ENCODE measurements at places on chromosomes 5 and 9.
A peak's percentile ranks its signal among the peaks of the same experiment; 100 is the strongest.

- no peak for DNase-seq
Measured at GRCh38 chr5:132662004-132662401, 4.0 kb downstream of the IL13 start.

GRCh38 chr5:178630475-178630930 lies 3.7 kb upstream of the CLK4 start:
- DNase-seq = no peak

DNA sequence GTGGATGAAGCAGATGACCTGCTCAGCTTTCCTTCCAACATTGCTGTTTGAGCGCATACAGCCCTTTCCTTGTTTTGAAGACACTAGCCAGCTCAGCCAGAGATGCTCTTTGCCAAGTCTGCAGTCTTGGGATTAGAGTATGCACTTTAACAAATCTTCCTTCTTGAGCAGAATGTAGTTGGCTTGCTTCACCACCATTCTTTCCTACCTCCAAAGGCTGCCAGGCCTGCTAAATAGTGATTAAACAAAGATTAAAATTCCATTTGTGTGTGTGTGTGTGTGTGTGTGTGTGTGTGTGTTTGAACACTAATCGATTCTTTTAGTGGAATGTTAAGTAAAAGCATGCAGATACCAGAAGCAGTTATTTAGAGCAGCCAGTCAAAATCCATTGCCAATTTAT lies 97.6 kb downstream of the GALNT10 start:
- DNase-seq = peak; percentile 39

- DNase-seq = no peak
Measured at GRCh38 chr5:33339413-33339812, 101.4 kb upstream of the TARS1 start.

DNA sequence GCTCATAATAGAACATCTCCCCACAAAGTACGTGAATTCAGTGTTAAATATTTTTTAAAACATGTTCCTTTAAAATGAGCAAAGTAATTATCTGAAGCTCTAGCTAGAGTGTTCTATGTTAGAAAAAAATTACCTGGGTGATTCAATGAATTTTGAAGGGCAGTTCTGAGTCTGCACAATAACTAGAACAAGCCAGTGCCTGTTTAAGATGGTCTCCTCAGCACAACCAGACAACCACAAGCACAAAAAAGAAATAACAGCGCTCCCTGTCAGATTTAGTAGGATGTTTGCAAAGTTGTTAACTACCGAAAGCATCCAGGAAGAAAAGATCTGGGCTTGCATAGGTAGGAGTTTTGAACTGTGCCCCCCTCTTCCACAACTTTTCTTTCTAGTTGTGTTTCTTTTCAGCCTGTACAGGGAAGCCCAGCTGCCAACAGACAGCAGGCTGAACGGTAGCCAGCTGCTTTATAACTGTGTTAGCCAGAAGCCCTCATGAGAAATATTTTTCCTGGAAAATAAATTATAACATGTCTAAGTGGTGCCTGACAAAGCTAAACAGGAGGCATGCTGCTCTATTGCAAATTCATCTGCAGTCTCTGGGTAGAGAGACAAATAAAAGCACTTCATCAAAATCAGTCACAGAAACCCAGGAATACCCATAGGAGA lies 1026.9 kb downstream of the MAT2B start:
- no peak for DNase-seq

DNA sequence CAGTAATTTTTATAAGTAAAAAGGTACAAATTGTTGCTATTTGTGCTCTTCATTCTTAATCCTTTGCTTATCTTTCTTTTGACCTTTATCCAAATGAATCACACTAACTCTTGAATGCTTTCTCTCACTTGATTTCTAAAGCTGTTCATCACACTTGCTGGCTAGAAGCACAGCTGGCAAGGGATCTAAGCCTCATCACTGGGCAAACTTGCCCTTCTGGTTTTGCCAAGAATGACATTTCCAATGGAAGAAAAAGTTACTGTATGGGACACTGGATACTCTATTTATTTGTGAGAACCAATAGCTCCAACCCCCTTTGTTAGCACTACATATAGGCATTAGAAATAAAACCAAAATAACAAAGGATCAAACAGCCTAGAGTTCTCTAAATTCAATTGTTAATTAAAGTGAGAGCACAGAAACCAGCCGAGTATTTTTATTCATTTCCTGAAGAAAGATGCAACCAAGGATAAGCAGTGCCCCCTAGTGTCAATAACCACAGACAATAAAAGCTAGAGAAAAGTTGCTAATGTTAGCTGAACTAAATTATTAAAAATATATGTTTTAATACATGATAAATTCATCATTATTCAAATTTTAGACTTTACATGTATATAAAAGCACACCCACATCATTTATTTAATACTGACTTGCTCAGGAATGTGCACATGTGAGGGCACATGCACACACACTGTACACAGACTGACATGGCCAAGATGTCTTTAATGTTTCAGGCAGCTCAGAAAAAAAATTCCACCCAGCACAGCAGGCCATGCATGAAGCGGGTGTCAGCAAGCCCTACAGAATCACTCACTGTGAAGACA lies 59.8 kb upstream of the POU5F2 start:
- peak; percentile 54 for DNase-seq

Data from astrocyte of the cerebellum (primary cell).